Endodermal cell (in vitro differentiated cells): ENCODE measurements at places on chromosomes 3 and 15.

DNA sequence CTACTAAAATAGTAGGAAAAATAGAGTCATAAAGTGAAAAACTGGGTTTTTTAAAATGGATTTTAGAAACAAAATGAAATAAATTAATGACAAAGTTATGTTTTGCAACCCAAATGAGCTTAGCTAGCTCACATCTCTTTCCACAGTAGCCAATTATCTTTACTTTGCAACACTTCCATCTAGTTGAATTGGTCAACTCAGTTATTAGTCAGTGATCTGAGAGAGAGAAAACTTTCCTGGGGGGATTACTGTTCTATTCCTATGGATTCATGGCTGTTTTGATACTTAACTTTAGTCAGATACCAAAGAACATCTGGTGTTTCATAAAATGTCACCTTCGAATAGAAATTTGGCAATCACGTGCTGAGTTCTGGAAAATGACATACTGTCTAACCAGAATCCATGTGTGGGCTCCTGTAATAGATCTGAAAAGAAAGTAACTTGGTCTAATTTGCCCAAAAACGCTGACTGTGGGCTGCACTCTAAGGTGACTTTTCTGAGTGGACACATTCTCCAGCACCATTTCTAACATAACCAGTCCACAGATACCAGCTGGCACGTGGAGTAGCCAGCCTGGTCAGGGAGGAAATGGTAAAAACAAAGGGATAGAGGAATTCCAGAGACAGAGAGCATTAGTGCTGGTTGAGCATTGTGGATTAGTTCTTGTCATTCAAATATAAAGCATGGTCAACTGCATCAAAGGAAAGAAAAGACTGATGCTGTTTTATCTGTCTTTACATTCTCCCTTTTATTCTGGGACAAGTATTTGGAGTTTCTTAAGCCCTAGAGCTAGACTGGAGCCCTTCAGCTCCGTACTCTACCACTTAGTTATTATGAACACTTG lies 45.2 kb upstream of the CCDC80 start:
- no peaks in the 10 kb centered on the region for H3K36me3 ChIP-seq
- no peak for DNase-seq
- H3K27ac ChIP-seq, result peak overlapping the region; percentile 25

GRCh38 chr3:192817506-192817905 lies 90.2 kb upstream of the FGF12 start:
- no peak overlapping the region for H3K27ac ChIP-seq
- H3K4me3 ChIP-seq, result no peak overlapping the region
- no peaks in the 10 kb centered on the region for H3K4me1 ChIP-seq
- DNase-seq, result peak; percentile 52
- H3K36me3 ChIP-seq, result no peaks in the 10 kb centered on the region

DNA sequence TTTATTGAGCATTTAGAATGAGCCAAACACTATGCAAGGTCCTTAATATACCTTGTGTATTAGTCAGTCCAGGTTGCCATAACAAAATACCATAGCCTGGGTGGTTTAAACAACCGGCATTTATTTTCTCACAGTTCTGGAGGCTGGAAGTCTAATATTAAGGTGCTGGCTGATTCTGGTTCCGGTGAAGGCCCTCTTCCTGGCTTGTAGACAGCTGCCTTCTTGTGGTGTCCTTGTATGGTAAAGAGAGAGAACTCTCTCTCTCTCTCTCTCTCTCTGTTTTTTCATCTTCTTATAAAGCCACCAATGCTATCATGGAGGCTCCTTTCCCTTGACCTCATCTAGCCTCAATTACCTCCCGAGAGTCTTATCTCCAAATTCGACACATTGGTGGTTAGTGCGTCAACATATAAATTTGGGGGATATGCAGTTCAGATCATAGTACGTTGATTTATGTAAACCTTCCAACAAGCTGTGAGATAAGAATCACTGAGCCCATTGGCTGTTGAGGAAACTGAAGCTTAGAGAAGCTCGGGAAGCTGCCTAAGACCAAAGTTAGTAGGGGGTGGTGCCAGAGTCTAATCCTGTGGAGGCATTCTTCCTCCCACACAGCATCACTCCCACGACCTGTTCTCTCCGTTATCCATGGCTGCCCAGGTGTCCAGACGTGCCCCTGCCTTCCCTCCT lies 298.0 kb upstream of the PROK2 start:
- H3K4me3 ChIP-seq, result peak overlapping the region; percentile 7
- no peak overlapping the region for H3K27ac ChIP-seq
- H3K36me3 ChIP-seq, result no peaks in the 10 kb centered on the region
- no peaks in the 10 kb centered on the region for H3K27me3 ChIP-seq
- no peak for DNase-seq

GRCh38 chr15:52436981-52437380 lies 91.7 kb downstream of the MYO5A start:
- H3K36me3 ChIP-seq, result no peaks in the 10 kb centered on the region
- no peaks in the 10 kb centered on the region for H3K4me1 ChIP-seq
- H3K27me3 ChIP-seq, result peaks cover 7% of the 10 kb centered on the region
- no peak overlapping the region for H3K4me3 ChIP-seq
- no peak for DNase-seq

DNA sequence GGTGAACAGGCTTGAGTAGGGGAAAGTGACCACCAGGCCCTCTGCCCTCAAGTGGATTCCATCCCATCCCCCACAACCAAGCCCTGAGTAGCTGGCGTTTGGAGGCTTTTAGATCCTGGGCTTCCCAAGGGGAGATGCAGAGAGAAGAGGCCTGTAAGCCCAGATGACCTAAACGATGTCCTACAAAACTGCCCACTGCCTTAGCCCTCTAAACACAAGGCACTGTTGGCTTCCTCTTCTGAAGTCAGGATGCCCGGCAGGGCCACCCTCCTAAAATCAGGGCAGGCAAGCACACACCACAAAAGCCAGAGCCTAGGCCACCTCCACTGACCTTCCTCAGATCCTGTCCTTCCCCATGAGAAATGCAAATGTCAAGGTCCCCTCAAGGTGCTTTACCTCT lies 68.6 kb downstream of the ADCY5 start:
- no peaks in the 10 kb centered on the region for H3K4me1 ChIP-seq
- no peaks in the 10 kb centered on the region for H3K36me3 ChIP-seq
- peak; percentile 31 for DNase-seq
- no peak overlapping the region for H3K27ac ChIP-seq
- H3K27me3 ChIP-seq, result no peaks in the 10 kb centered on the region

DNA sequence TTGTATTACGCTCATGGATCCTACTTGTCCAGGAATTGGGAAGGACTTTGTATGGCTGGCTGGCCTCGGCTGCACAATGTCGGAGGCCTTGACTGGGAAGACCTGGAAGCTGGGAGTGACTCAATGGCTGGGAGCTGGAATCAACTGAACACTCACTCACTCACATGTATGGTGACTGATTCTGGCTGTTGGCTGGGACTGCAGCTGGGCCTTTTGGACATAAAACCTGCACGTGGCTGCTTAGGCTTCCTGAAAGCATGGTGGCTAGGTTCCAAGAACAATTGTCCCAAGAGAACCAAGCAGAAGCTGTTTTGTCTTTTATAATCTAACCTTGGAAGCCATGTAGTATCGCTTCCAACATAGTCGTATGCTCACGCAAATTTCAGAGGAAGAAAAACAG lies 38.0 kb upstream of the CMTM8 start:
- no peak for DNase-seq
- H3K4me3 ChIP-seq, result no peak overlapping the region
- no peak overlapping the region for H3K27ac ChIP-seq
- H3K4me1 ChIP-seq, result no peaks in the 10 kb centered on the region
- H3K27me3 ChIP-seq, result no peaks in the 10 kb centered on the region

DNA sequence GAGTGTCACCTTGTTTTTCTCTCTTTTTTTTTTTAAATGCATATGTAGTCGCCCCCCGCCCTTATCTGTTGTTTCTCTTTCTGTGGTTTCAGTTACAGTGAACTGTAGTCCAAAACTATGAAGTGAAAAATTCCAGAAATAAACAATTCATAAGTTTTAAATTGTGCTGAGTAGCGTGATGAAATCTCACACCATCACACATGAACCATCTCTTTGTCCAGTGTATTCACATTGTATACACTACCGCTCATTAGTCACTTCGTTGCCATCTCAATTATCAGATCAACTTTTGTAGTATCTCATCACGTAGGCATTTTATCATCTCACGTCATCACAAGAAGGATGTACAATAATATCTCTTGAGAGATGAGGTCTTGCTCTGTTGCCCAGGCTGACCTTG lies 62.5 kb upstream of the MLF1 start:
- H3K4me3 ChIP-seq, result no peak overlapping the region
- no peak for DNase-seq
- no peaks in the 10 kb centered on the region for H3K36me3 ChIP-seq
- no peaks in the 10 kb centered on the region for H3K4me1 ChIP-seq

DNA sequence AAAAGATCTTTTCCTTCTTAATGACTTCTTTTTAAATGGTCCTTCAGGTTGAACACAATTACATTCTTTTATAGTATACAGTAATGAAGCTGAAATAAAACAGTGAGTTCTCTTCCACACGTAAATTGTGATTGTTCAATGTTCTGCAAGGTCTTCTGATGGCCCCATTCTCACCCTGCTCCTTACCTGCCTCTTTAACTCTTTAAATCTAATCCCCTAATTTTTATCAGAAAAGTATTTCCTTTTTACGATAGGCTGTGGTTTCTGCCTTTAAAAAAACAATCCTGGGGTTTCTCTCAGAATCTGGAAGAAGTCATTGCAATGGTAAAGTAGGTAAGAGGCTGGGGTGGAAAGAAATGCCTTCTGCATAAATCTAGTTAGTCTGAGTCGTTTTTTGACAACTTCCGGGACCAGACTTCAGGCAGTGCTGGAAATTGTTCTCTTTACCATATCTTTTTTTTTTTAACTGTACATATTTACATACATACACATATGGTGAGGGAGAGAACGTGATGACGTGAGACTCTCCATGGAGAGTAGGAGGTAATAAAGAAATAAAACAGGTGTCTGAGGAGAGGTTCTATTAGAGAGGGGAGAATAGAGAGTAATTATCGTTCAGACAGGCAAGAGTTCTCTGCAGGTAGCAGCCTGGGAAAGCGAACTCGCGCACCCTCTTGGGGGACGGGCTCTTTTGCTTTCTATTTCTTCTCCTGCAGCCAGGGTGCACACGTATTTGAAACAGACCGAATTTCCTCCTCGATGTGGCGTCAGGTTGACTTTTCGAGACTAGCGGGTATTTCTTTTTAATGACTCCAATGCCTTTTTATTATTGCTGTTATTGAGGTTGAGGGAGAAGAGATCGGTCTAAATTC lies at the start of gene SIDT1:
Gene SIDT1, plus strand, starts transcription at position 730 of the 872 bp plus-strand sequence. CDS start 467 bp downstream, outside the sequence.
- no peak within 1 kb of the TSS for H3K27ac ChIP-seq
- no peaks in the 10 kb centered on the region for H3K36me3 ChIP-seq
- peak within 1 kb of the TSS; percentile 80 for H3K4me3 ChIP-seq
- peak; percentile 65 for DNase-seq
- H3K4me1 ChIP-seq, result no peaks in the 10 kb centered on the region
- peaks cover 88% of the 10 kb centered on the region for H3K27me3 ChIP-seq

- H3K4me1 ChIP-seq, result peaks cover 18% of the 10 kb centered on the region
- H3K27ac ChIP-seq, result no peak overlapping the region
- DNase-seq, result peak; percentile 72
- H3K27me3 ChIP-seq, result peaks cover 50% of the 10 kb centered on the region
Measured at GRCh38 chr3:99637368-99638111, 854 bp upstream of the COL8A1 start.

DNA sequence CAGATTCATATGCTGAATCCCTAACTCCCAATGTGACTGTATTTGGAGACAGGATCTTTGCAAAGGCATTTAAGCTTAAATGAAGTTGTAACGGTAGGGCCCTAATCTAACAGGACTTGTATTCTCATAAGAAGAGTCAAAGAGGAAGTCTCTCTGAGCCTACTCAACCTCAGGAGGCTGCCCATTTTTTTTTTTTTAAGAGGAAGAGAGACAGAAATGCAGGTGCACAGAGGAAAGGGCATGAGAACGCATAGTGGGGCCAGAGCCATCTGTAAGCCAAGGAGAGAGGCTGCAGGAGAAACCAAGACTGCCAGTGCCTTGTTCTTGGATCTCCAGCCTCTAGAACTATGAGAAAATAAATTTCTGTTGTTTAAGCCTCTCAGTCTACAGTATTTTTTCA lies 28.4 kb downstream of the ZNF860 start:
- H3K36me3 ChIP-seq, result no peaks in the 10 kb centered on the region
- no peak overlapping the region for H3K27ac ChIP-seq
- H3K4me1 ChIP-seq, result no peaks in the 10 kb centered on the region
- no peak overlapping the region for H3K4me3 ChIP-seq
- DNase-seq, result no peak

- H3K4me1 ChIP-seq, result no peaks in the 10 kb centered on the region
- H3K27ac ChIP-seq, result no peak overlapping the region
- H3K4me3 ChIP-seq, result no peak overlapping the region
- H3K36me3 ChIP-seq, result no peaks in the 10 kb centered on the region
- H3K27me3 ChIP-seq, result no peaks in the 10 kb centered on the region
Measured at GRCh38 chr3:82093641-82094040, 332.2 kb upstream of the GBE1 start.

DNA sequence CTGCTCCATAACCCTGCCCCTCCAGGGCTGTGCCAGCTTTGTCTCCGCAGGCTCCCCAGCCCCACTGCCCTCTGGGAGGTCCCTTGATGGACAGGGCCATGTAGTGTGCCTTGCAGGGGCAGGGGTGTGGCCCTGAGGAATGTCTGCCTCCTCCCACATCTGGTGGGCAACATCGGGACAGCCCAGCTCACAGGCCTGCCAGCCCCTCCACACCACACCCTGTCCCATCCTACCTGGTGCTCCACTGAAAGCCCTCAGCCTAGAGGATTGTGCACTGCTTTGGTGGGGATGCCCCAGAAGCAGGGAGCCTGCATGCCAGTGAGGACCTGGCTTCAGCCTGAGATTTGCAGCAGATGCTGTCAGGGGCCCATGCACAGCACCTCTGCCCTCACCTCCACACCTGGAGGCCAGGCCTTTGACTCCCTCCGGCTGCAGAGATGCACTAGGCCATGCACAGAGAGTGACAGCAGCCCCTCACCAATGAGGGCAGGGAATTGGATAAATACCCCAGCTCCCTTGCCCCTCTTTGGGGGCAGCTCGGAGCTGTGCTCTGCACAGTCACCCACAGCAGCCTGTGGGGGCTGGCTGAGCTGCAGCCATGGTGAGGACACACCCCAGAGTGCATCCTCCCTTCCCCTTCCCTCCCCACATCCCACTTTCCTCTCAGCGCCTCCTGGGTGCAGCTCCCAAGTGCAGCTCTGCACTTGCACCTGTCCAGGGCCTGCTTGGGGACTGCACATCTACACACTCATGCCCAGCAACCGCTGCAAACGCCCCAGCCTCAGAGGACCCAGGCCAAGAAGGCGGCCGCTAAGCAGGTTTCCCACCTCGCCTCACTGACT lies 2.7 kb downstream of the C3orf22 start:
- no peaks in the 10 kb centered on the region for H3K36me3 ChIP-seq
- H3K4me1 ChIP-seq, result no peaks in the 10 kb centered on the region
- H3K4me3 ChIP-seq, result no peak overlapping the region
- peak; percentile 49 for DNase-seq
- no peaks in the 10 kb centered on the region for H3K27me3 ChIP-seq

DNA sequence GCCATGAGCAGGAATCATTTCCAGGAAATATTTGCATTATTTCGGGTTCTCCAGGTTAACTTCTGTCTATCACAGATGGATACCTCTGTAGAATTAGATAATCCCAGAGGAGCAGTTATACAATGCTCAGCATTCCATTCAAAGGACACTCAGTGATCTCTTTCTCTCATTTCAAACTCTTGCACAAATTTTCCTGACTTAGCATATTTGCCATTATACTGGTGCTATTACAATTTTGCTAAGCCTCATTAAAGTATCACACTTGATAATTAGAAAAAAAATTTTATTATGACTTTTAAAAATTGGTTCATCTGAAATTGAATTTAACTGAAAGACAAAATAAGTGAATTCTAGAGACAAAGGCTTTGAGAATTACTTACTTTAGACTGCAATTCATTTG lies 469.0 kb downstream of the EPHA3 start:
- no peaks in the 10 kb centered on the region for H3K27me3 ChIP-seq
- H3K4me3 ChIP-seq, result no peak overlapping the region
- no peak for DNase-seq
- no peaks in the 10 kb centered on the region for H3K36me3 ChIP-seq
- H3K4me1 ChIP-seq, result peaks cover 4% of the 10 kb centered on the region
